ENCODE measurements at places on chromosomes 16 and 17.

DNA sequence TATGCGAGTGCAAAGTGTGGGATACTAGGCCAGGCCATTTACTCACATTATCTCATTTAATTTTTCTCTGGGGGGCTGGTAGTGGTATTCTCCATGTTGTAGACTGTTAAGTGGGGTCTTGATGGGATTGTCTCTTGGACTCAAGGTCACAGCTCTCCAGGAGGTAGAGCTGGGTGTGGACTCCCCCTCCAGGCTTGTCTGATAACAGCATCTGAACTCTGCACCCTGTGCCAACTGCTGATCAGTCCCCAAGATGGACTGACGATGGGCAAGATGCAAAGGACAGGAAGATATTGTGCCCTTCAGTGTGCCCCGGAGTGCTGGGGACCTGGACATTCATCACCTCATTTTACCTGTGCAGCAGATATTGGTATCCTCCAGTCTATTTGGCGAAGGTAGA is 147.8 kb downstream of the MSI2 start:
- no peak for DNase-seq

DNA sequence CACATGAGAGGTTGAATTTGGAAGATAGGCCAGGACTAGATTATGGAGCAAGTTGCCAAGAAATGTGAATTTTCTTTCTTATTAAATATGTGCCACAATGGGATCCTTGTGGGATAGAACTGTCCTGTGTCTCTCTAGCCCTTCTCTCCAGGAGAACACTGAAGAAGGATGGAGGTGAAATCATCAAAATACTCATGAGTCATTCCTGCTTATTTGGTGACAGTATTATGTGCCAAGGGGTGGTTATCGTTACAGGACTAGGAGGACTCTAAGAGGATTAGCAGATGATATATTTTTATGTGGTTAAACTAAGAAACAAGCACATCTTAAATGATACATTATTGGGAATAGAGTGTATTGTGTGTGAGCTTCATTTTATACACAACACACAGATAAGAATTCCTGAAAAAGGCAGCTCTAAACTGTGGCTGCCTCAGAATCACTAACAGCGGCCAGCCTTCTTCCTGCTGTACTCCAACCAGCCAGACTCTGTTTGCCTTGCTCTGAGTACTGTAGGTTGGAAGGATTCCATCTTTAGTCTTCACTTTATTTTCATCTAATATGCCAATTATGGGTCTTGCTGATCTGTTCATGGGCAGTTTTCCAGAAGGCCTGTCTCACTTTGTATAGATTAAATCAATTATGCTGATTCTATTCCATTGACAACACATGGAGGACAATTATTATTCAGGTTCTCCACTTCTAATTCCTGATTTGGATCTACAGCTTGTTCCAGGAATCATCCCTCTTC is 325.8 kb downstream of the ABCC12 start:
- DNase-seq, result no peak

DNA sequence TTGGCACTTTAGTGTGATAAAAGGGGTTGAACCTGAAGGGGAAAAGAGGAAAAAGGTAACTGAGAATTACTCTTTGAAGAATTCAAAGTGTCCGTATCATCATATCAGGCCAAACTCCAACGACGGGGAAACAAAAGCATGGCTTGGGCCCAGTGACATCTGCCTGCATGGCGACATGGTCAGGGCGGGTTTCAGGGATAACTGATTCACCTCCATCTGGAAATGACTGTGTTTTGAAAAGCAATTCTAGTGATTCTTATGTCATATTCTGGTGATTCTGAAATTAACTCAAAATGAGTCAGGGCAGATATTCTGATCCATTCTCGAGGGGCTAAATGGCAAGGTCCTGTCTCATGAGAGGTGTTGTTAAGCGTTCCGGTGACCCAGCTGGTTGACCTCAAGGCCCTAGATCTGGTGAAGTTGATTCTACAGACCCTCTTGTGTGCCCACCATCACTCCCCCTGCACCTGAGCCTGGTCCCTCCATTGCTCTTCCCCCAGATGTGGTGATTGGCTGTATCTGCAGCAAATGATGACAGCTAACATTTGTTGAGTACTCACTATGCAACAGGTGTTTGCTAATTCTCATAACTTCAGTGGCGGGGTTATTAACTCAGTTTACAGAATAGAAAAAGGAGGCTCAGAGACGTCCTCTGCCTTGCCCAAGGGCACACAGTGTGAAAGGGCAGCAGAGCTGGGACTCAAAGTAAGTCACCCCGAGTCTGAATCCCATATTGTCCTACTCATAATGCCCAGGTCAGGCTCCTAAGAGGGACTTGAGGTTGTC is 251.8 kb downstream of the MAF start:
- DNase-seq, result no peak

GRCh38 chr17:65584604-65585521 is 23.4 kb upstream of the AXIN2 start:
- DNase-seq, result no peak

GRCh38 chr17:70661342-70662222 is 492.2 kb downstream of the KCNJ2 start:
- no peak for DNase-seq

- DNase-seq, result no peak
Measured at GRCh38 chr17:44487170-44487569, 16.0 kb downstream of the GPATCH8 start.

- DNase-seq, result no peak
Measured at GRCh38 chr16:11389631-11390565, 44.6 kb downstream of the RMI2 start.
